Fibroblast of skin of right quadriceps (primary cell): ENCODE measurements at places on chromosomes 3 and 15.

DNA sequence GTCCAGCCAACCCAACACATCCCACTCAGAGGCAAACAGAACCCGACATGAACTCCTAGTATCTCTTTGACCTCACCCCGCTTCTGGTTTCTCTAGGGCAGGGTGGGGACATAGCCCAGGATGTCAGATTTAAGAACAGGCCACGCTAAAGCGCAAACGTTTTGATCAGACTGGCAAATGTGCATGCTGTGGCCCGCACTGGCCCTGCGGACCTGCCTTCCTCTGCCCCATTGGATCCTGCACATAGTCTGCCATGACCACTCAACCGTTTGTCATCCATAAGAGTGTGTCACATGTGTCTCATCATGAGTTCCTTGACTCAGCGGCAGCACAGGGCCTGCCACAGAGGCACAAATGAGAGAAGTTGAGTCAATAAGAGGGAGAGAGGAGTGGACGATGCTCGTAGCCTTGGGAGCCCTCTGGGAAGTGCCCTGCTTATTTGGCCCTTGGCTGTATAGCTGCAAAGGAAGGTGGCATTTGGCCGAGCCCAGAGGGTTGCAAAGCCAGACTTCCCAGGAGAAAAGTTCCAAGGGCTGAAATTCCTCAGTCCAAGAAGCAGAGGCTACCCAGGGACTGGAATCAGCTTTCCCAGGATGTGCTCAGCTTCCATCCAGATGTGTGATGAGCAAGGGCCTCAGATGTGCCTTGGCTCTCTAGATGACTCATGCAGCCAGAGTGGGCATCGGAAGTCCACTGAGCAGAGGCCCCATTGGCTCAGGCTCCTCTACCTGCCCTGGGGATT lies 55.5 kb upstream of the SLCO2A1 start:
- DNase-seq, result no peak

DNA sequence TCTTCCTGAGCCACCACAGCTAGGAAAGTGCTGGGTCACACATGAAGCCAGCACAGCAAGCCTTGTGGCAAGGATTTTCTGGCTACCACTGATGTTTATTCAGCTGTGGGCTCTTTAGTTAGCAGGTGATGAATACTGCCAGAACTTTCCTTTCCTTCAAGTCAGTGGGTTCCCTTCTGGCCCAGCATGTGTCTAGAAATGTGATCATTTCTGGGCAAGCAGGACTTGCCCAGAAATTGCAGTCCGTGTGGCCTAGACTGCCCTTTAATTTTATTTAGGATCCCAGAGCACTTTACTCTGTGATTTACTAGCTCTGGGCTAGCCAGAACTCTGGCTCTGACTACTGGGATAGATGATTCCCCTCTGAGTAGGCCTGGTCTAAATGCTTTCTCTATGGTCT lies 397.5 kb downstream of the ZIC4 start:
- DNase-seq, result peak; percentile 8

DNA sequence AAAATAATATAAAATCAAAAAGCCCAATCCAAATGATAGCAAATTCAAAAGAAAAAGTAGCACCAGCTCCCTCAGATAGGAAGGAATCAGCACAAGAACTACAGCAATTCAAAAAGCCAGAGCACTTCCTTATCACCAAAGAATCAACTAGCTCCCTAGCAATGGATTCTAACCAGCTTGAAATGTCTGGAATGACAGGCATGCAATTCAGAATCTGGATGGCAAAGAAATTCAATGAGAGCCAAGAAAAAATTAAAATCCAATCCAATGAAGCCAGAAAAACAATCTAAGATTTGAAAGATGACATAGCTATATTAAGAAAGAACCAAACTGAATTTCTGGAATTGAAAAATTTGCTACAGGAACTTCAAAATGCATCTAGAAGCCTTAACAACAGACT lies 1334.4 kb upstream of the ALCAM start:
- peak; percentile 6 for DNase-seq

DNA sequence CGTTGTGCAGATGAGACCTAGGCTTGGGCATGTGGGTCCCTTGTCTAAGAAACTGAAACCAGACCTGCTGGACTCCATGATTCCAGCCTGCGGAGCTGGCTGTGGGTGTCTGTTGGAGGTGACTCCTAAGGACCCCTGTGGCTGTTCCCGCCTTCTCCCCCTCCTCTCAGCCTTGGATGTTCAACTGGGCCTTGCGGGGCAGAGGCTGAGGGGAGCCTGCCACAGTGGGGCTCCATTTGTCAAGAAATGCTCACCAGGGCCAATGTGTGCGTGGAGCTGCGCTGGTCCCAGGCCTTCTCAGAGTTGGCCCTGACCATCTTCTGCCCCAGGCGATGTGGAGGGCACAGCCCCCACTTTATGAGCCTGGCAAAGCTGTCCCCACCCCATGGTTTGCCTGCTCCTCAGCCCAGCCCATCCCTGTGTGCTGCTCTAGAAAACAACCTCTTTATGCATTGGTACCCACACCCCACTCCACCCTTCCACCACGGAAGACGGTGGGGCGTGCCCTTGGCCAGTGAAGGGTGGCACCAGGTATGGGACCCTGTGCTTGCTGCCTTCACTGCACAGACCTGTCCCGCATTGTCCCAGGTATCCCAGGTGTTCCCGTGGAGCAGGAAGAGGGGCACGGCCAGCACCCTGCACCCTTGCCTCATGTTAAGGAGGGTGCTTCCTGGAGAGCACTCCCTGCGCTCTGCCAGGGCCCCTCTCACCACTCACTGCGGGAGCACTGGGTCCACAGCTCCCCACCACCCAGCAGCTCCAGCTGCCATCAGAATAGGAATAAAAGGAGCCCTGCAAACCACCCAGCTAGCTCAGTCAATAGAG lies 7.9 kb downstream of the MESP2 start:
- no peak for DNase-seq

DNA sequence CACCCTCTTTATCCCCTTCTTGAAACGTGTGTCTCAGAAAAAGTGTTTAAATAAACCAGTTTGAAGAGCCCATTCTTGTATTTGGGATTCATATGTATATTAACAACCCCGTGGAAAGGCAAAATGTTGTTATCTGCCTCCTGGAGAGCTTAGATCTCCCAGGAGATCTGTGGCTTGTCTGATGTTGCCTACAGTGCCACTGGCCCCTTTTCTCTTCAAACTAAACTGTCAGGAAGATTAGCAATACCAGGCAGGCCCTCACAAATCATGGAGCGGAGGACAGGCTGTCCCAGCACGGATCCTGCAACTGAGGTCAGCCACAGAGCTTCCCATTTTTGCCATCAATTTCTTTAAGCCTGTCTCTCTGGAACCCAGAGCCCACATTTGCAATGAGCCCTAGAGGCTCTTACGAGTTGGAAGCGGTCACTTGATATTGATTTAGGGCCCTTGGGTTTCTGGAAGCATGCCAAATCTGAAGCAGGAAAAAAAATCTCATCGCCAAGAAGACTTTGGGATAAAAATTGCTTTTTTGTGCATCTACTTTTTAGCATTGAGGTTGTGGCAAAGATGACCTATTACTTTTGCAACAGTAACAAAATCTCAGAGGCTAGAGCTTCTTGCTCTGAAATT lies 234.1 kb downstream of the OPA1 start:
- DNase-seq, result no peak

DNA sequence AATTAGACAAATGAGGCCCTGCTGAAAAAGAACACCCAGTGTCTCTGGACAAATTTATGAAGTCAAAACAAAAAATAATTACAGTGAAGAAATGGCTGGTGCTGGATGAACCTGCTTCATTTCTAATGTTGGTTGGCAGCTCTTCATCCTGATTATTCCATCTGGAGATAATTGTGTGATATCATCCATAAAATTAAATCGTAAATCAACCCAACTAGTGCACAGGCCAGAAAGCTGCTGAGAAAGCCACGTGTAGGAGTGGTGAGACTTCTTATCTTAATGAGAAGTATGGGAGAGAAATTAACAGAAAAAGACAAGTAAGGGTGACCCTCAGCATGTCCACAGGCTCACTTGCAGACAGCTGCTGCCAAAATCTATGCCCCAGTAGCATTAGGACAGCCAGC lies 465.2 kb upstream of the TGFBR2 start:
- DNase-seq, result no peak

DNA sequence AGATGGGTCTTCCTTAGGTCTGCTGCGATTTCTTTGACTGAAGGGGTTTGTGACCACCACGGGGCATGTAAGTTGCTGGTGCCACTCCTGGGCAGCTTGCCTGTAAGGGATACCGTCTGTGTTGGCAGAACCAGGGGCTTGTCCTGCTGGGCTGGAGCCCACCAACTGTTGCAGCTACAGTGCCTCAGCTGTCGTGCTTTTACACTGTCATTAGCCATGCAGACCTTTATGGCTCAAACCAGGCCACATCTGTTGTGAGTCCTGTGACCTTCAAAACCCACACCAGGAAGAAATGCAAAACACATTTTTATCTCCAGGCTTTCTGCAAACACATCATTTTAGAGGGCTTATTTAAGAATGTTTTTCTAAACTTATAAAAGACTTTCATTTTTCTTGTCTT lies 168.7 kb downstream of the PTPRG start:
- DNase-seq, result no peak

GRCh38 chr3:12371525-12372140 lies 82.8 kb downstream of the PPARG start:
- DNase-seq, result peak; percentile 34

DNA sequence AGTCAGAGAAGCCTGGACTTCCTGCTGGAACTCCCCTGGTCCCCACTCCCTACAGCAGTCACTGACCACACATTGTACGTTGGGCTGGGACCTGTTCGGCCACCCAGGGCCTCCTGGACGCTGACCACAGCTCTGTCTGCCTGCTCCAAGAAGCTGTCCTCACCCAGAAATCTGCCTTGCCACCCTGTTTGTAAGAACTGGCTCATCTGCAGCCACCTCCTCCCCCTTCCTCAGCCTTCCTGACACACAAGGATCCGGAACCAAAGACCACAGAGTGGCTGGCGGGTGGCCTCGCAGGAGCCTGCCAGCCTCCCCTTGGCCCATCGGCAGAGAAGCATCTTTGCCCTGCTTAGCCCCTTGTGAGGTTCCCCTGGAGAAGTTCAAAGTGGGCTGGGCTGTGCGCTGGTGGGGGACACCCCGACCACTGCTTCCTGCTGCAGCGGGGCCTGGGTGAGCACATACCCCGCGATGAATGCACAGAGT lies 91.9 kb downstream of the PCSK6 start:
- no peak for DNase-seq

DNA sequence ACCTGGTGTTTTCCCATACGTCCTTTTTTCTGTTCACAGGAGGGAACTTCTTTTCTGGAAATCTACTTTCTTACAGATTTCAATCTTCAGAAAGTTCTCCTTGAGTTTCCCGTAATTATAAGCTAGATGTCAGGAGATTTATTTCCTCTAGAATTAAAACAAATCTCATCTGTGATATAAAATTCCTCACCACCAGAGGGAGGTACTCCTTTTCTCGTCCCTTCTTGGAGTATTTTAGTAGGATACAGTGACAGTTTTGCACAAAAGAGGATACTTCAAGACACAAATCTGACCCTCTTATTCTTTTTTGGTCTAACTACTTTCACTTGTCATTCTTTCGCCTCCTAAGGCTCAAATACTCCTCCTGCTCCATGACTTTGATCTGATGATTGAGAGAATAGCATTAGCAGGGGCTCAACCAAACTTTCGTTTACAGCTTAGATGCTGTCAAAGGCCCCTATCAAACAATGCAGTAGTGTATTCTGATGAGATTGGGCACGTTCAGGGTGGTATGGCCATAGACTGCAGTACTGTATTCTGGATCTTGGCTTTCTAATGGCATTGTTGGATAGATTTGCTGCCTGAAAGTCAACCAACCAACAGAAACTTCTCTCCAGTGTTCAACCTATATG lies 38.0 kb downstream of the TMEM41A start:
- DNase-seq, result peak; percentile 5

- peak; percentile 55 for DNase-seq
Observed at GRCh38 chr3:195450731-195451229, 8.0 kb upstream of the ACAP2 start.

DNA sequence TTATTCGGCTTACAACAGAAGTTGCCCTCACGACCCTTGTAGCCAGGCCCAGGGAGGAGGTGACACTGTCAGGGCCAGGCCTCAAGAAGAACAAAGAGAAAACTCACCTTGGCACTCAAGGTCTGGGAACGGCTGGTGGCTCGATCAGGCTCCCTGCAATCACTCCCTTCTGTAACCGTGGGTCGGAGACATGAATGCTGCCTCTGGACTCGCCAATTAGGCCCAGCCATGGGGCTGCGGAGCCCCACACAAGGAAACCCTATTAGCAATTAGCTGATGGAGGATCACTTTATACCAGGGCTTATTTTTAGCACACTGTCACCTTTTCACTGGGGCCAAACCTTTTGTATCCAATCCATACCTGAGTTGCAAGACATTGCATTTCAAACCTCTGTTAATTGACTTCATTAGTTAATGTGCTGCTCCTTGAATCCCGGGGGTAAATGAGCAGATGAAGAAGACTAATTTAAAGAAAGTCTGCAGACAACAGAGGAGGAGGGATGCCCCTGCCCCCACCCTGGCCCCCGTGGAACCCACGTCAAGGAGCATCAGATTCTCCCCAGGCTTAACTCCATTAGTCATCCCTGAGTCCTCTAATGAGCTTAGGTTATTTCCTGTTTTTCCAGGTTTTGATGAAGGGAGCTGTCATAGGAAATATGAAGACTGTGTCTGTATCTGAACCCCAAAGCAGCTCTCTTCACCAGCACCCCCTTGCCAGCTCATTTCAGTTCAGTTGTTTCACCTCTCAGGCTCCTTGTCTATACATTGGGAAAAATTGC lies 255.3 kb downstream of the RORA start:
- DNase-seq, result peak; percentile 88

DNA sequence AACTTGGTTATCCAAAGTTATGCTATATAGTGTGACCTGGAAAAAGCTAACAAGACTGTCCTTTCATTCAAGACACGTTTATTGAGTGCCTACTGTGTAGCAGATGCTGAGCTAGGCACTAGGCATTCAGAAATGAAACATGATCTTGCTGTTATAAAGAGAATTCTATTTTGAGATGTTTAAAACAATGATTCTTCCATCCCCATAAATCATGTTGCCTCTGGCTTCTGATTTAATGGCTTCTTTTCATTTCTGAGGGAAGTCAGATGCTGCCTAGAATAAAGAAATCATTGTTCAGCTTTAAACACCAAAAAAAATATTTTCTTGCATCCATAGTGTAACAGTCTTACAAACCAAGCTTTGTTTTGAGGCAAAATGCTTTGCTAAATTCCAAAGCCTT lies 620.9 kb upstream of the UBE2E2 start:
- no peak for DNase-seq

DNA sequence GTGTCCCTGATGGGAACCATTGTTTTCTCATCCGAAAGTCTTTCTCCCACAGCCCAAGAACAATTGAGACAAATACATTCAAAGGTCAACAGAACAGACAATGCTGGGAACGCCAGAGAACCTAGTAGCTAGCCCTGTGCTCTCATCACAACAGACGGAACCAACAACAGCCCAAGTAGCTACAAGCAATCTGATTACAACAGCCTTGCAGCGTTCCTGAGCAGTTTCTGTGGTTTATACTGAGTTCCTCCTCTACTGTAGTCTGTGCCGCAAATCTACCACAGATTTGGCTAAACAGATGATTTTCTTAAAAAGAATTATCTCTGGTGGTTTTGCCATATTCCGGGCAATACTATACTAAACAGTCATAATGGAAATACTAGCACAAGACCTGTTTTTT lies 435.6 kb downstream of the MECOM start:
- peak; percentile 77 for DNase-seq

- DNase-seq, result no peak
Observed at GRCh38 chr3:56822501-56822900, 20.8 kb upstream of the ARHGEF3 start.
